ENCODE measurements at places on chromosomes 6 and 20.

DNA sequence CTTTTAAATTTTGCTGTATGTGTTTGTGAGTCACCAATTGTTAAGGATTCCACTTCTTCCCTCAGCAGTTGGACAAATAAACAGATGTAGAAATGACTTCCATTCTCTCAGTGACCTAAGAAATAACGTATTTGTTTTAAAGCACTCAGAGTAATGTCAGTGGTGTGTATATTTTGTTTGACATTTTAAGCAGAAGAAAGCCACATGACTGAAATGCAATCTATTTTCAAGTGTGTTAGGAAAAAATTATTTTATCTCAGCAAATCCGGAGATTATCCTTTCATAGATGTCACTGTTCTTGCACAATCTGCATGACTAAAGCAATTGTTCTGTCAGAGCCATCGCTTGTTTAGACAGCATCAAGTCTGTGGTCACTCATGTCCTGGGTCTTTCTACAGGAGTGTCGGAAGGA lies 77.1 kb downstream of the JAG1 start:
- DNase-seq, result no peak

- DNase-seq, result no peak
Measured at GRCh38 chr6:107699697-107700325, 124.3 kb downstream of the SCML4 start.

DNA sequence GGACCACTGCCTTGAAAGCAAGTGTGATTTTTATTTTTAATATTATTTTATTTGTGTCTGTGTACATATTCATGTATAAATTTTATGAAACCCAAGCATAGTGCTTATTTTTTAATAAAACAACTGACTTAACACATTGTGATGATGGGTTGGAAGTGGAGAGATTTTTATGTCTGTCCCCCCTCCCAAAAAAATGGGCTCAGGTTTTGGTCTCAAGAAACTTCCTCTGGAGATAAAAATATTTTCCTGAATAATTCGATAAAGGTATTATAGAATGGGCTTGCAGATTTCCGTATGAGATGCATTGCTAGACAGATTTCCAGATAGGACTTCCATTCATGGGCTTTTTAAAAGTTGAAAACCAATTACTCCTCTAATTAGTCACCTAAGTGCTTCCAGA lies 2.7 kb downstream of the FOXQ1 start:
- no peak for DNase-seq

GRCh38 chr6:1775441-1775840 lies 165.7 kb downstream of the FOXC1 start:
- DNase-seq, result no peak

DNA sequence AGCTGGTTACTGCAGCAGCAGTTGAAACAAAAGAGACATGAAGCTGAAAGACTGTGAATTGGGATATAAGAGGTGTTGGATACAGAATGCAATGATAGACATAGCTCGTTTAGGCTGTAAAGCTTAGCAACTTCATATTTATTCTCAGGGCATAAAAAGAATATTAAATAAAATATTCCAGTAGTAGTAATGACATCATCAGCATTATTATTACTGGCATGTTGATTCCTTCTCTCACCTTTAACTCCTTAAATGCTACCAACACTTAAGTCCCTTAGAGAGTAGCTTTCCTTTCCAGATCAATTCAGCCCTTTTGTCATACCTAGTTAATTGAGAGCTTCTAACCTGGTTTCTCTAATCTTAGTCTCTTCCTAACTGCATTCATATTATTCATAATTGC lies 81.4 kb upstream of the STXBP5 start:
- no peak for DNase-seq

DNA sequence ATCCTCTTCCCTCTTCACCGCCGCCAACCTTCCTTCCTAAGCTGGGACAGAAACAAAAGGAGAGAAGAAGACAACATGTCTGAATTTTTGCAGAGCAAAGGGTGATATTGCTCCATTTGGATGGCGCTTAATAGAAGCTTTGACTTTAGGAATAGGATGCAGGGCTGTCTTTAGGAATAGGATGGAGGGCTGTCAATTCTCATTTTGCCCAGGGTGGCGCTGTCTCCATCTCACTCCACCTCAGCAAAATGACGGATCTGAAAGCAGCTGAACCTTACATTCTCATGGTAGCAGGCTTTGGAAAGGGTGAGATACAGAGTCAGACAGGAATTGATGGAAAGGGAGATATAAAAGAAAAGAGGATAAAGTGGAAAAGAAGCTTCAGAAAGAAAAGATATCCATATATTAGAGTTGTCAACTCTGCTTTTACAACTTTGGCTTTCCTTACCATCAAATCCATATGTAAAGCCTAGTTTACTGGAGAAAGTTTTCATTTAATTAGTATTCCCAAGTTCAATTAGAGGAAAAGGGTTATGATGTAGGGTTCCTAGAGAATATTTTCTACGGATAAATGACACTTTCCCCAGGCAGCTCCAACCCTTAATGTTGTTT lies 2.4 kb downstream of the MTCL3 start:
- DNase-seq, result peak; percentile 62

GRCh38 chr20:51339721-51340450 lies 202.6 kb downstream of the NFATC2 start:
- no peak for DNase-seq

- DNase-seq, result no peak
Measured at GRCh38 chr6:15358579-15359327, 112.9 kb downstream of the JARID2 start.

DNA sequence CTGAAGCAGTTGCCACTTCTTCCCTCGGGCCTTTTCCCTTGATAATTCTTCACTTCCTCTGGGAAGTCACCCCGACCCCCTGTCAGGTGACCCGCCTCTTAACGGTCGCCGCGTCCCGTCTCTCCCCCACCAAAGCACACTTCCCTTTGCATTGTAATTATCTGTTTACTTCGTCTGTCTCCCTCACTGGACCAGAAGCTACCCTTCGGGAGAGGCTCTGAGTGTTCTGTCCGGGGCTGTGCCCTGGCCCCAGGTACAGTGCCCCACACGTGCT lies 771 bp upstream of the SNAI1 start:
- DNase-seq, result no peak

DNA sequence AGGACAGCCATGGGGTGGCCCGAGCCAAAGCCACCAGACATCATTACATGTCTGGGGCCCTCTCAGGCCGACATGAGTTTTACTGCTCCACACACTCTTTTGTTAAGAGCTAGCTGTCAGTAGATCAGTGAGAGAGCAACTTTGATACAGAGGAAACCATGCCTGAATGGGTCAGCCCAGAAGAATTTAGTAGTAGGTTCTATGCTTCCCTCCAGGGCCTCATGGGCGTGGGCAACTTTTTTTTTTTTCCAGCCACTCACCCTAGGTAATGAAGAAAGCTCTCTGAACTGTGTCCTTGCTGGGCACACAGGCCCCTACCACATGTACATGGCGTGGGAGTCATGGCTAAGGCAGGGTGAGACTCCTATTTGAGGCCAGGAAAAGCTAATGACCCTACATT lies 38.8 kb downstream of the HLA-F start:
- DNase-seq, result no peak

Data from neuronal stem cell (in vitro differentiated cells).